ENCODE measurements at places on chromosomes 6 and 20.

GRCh38 chr6:166439366-166440091 lies 56.8 kb upstream of the MPC1 start:
- DNase-seq = no peak

GRCh38 chr6:133512410-133513016 lies 271.4 kb downstream of the EYA4 start:
- peak; percentile 1 for DNase-seq

GRCh38 chr6:51842061-51842803 lies 245.2 kb downstream of the PKHD1 start:
- DNase-seq = no peak

- DNase-seq = no peak
Measured at GRCh38 chr20:49347156-49347555, 69.3 kb upstream of the ZNFX1 start.

DNA sequence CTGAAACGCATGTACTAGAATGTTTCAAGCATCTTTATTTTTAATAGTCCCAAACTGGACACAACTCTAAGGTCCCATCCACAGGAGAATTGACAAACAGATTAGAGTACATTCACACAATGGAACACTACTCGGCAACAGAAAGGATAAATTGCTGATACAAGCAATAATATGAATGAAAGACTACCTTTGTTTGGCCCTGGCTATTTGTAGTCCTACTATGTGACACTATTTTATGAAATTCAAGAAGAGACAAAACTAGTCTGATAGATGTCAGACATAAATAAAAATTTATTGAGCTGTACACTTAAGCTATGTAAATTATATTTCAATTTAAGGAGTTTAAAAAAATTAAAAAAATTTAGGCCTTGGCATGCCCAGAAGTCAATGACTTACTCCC lies 28.0 kb upstream of the RNF24 start:
- no peak for DNase-seq

DNA sequence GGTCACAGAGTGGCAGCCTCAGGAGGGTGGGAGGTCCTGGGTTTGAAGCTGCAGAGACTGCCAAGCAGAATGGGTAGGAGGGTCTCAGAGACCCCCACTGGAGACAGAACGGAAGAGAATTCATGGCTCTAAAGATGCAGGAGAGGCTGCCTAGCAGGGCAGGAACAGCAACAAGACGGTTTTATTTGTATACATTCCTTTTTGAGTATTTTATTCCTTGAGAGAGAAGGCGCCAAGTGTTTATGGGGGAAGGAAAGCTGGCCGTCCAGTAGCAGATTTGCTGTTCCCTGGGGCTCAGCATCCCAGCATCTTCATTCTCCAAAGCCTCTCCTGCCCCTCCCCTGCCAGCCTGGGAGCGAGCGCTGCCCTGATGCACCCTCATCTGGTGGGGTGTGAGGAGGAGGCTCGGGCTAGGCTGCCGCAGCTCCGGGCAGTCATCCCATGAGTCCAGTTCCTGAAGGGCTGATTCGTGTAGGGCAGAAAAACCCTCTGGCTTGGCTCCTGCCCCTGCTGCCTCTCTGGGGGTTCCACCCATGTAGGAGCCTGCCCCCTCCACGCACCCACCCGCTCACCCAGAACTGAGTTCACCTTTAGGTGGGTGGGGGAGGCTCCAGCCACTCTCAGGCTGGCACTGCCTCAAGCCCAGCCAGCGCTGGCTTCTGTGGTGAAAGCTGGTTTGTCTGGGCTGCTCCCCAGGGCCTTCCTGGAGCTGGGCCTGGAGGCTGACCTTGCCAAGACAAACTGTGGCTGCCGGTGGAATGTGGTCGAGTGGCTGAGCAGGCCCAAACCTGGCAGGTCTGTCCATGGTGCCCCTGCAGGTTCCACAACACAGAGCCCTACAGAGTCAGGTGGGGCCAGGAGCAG lies 32.4 kb downstream of the CPXM1 start:
- no peak for DNase-seq

DNA sequence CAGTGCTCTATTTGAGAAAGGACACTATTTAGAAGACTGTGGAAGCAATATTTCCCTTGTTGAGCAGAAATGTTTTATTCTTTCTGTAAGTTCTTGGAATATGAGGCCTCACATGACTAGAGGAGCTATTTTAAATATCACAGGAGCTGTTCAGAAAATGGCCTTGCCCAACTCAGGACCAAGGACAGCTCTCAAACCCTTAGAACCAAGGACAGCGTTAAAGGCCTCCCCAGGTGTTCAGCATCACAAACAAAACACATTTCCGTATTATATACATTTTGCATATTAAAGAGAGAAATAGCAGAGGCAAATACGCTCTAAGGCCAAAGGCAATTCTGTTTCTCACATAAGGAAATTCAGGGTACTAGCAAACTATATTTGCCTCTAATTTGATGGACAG lies 631.4 kb downstream of the CDH26 start:
- DNase-seq = no peak

- no peak for DNase-seq
Measured at GRCh38 chr6:163342571-163343539, 71.7 kb upstream of the QKI start.

- no peak for DNase-seq
Measured at GRCh38 chr6:133843098-133843497, 45.8 kb upstream of the TCF21 start.

DNA sequence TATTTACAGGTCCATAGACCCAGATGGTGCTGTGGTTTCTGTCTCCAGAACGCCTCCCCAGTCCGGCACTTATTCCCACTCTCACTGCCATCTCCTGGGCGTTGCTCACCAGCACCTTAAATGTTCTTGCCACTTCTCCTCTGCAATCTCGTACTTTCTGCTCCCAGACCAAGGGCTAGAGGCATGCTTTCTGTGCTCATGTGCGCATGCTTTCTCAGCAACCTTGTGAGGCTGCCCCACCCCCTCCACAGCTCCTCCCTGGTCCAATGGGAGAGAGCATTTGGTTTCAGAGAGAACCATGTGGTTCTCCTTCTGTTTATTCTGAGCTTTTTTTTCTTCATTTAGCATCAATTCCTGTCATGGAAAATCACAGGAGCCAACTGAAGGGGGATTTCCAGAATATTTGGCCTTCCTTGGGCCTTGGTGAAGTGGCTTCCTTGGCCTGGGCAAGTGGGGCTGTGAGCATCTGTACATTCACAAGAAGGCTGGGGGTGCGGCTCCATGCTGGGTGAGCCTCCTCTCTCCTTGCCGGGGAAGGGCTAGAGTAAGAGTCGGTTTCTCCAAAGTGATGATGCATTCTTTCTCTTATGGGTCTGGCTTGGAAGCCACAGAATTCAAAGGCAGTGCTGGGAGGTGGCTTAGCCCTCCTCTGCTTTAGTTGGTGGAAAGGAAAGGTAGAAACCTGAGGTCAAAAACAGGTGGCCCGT lies 66.6 kb downstream of the PHACTR3 start:
- no peak for DNase-seq

DNA sequence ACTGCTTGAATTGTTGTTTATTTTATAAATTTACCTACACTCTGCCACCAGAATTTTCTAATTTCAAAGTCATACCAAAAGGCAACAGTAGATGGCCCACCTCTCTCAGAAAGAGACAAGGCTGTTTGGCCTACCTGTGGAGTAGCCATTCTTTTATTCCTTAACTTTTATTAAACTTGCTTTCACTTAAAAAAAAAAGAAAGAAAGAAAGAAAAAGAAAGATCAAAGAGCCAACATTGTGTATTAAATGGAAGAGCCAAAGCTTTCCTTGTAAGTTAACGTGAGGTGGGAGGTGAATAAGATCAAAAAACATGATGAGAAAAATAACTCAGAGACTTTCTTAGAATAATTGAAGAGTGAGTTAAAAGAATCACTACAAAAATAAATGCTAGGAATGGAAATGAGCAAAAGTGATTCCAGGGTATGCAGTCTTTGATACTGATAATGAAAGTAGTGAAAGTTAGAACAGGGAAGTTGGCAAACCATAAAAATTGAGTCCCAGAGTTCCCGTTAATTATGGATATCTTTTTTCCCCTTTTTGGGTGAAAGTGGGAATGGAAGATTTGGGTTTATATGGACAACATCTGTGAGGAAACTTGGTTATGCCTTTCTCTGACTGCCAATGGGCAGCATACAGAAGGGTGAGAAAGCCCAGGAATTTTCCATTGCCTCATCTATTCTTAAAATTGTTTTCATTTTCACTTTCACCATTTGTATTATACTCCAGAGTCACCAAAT lies 35.9 kb upstream of the MYB start:
- no peak for DNase-seq

DNA sequence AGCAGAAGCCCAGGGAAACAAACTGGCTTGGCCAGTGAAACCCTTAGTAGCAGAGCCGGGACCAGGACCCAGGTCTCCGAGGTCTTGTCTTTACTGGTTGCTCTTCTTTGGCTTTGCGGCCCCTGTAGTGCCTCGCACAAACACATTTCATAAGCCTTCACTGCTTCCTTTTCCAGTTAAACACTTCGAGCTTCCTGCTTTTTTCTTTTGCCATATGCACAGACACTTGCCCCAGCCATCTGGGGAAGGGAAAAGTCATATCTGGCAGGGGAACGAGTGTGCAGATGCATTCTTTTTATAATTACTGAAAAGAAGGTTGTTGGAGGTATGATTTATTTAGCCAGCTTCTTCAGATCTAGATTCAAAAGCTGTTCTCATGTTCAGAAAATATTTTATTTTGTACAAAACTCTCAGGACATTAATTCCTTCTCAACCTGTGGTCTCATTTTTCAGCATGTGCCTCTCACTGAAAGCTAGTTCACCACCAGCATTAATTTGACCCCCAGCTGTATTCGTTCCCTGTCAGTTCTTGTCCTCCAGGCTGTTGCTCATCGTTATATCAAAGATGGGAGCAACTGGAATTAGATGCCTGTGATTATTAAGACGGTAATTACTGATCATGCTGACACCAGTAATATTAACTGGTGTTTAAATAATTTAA lies 19.2 kb downstream of the KLHL32 start:
- DNase-seq = no peak

GRCh38 chr6:133159255-133159795 lies 81.8 kb upstream of the EYA4 start:
- DNase-seq = no peak

GRCh38 chr6:82430611-82431010 lies 67.0 kb downstream of the TPBG start:
- no peak for DNase-seq

DNA sequence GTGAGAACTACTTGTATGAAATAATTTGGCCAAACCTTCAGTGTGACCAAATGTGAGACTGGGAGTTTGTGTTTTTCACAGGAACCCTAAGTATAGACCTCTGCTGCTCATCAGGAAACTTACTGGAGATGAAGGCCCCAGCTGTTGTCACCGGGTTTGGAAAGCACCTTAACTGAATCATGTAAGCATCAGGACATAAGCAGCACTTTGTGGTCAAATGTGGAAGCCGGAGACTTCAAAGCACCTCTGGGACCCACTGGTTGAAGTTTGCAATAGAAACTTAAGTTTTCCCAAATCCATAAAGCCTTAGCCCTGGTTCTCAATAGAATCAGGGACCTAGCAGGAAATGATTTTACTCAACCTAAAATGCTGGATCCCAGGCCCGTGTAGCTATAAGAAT lies 14.3 kb downstream of the TTPAL start:
- no peak for DNase-seq

- no peak for DNase-seq
Measured at GRCh38 chr6:13457577-13457976, 29.8 kb downstream of the GFOD1 start.

- DNase-seq = no peak
Measured at GRCh38 chr6:154535147-154535546, 24.7 kb upstream of the CNKSR3 start.

GRCh38 chr6:153013438-153013837 lies 10.9 kb upstream of the MTRF1L start:
- DNase-seq = no peak

GRCh38 chr20:10793766-10794165 lies 120.0 kb upstream of the JAG1 start:
- DNase-seq = no peak

GRCh38 chr6:70507161-70507560 lies 59.6 kb upstream of the SDHAF4 start:
- DNase-seq = no peak

DNA sequence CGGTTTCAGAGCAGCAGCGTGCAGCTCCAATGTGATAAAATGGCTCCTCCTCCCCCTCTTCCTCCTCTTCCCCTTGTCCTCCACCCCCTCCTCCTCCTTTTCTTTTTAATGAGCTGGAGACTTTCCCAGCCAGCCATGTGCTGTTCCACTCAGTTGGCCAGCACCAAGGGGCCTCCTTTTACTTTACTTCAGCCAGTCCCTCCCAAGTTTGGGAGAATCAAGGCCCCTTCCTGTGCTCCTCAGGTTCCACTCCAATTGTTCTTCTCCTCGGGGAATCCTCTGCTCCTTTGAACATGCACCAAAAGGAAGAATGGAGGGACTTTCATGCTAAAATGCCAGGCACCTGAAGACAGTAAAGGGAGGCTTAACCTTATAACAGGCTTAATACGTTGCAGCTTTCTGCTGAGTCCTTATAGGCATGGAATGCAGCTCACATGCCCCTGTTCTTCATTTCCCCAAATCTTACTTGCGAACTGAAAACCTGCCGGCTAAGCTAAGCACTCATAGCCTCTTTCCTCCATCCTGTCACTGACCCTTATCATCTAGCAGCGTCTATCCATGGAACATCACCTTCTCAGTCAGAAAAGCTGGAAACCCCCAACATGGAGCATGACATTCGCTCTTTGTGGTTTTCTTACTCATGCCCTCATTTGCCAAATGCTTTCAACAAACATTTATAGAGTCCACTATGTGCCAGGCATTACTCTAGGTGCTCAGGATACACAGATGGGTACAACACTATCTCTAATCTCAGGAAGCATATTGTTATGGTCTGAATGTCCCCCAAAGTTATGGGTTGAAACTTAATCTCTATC lies 170.6 kb downstream of the PHACTR1 start:
- DNase-seq = no peak

Measured in stimulated activated CD8-positive, alpha-beta memory T cell treated with anti-CD3 and anti-CD28 coated beads, Interleukin-2, amount 100 ng/mL, for 48 hours (primary cell).